ENCODE measurements at places on chromosomes 12 and 14. TPM values are rescaled to one million over a fixed set of nuclear protein-coding genes. Genes with fewer than 3 reads are reported as not detected.

The NCKAP5L gene
- 30.2 TPM for total RNA-seq

GRCh38 chr14:99324291-99324690 lies 52.3 kb upstream of the BCL11B start:
- no peak for DNase-seq
- H3K36me3 ChIP-seq, result no peaks in the 10 kb centered on the region
- peaks cover 3% of the 10 kb centered on the region for H3K4me1 ChIP-seq

DNA sequence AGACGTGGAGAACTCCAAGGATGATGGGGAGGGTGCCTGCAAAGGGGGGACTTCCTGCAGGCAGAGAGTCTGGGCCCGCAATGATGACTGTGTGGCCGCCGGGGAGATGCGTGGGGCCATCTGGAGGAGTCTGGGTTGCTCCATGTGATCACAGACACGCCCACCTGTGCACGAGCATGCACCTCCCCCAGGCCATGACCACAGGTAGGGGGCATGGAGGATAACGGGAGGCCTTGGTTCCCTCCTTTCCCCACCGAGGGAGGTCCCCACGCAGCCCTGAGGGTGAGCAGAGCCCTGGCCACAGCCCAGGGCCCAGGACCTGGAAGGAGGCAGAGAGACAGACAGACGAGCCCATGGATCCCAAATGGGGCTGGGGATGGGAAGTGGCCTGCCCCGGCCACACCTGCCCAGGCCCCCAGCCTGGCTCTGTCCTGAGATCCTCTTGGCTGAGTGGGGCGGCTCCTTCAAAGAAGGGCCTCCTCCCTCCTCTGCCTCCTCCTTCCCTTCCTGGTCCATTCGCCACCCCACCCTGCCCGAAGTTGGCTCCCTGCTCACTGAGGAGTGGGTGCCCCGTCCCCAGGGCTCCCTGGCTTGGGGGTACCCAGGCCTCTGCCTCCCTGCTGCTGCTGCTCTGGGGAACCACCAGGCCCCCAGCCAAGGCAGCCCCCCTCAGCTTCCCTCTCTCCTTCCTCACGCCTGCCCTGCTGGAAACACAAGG lies 138.2 kb downstream of the CALM1 start:
- no peaks in the 10 kb centered on the region for H3K4me1 ChIP-seq
- H3K36me3 ChIP-seq, result no peaks in the 10 kb centered on the region
- H3K27me3 ChIP-seq, result no peaks in the 10 kb centered on the region
- H3K27ac ChIP-seq, result no peak overlapping the region
- DNase-seq, result no peak
- no peak overlapping the region for H3K4me3 ChIP-seq

DNA sequence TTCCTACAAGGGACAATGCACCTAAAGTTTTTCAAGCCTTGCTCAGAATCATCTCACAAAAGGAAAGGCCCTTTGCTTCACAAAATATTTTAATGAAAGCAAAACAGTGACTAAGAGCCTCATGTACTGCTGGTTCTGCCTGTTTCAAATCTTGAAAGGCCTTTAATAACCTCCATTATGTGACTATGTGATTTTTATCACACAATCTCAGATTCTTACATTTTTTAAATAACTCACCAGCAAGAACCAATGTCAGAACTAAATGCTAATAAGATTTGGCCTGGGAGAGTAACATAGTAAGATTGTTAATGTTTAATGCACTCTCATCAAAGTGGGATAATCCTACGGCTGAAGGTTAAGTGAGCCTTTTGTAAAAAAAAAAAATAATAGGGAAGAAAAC lies 378.9 kb downstream of the RGS6 start:
- H3K27ac ChIP-seq, result no peak overlapping the region
- H3K36me3 ChIP-seq, result no peaks in the 10 kb centered on the region
- DNase-seq, result no peak

GRCh38 chr12:126994599-126994998 lies 1272.4 kb upstream of the TMEM132C start:
- H3K27ac ChIP-seq, result no peak overlapping the region
- H3K36me3 ChIP-seq, result no peaks in the 10 kb centered on the region
- no peaks in the 10 kb centered on the region for H3K4me1 ChIP-seq
- H3K4me3 ChIP-seq, result no peak overlapping the region

DNA sequence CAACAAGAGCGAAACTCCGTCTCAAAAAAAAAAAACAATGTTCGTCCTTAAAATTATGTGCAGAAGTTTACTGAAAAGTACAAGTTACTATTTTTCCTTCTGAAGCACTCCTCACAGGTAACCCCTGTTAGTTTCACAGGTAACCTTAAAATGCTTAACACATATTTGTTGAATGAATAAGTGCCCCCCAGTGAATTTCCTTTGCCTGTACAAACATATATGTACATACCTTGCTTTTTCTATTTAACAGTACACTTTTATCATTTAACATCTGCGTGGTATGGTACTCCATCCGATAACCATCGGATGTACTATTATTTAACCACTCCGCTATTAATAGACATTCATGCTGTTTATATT lies 1.4 kb upstream of the RAB35 start:
- H3K27ac ChIP-seq, result no peak overlapping the region
- H3K4me3 ChIP-seq, result peak overlapping the region; percentile 63
- H3K36me3 ChIP-seq, result peaks cover 4% of the 10 kb centered on the region

GRCh38 chr12:98699586-98699985 lies 54.5 kb downstream of the APAF1 start:
- DNase-seq, result no peak
- H3K4me1 ChIP-seq, result peaks cover 3% of the 10 kb centered on the region
